ENCODE measurements at places on chromosomes 3 and 15. TPM values are rescaled to one million over a fixed set of nuclear protein-coding genes. Genes with fewer than 3 reads are reported as not detected.

The C3orf22 gene
- total RNA-seq = not detected

- no peak for DNase-seq
Measured at GRCh38 chr3:192090586-192090985, 629.6 kb downstream of the PYDC2 start.

GRCh38 chr3:132624790-132625189, 27.7 kb downstream of the ACKR4 start:
- DNase-seq = no peak

The CCDC80 gene
- total RNA-seq = 2.9 TPM

GRCh38 chr15:41877631-41878354, 16.1 kb downstream of the SPTBN5 start:
- DNase-seq = no peak

GRCh38 chr3:52013802-52014598, 18.3 kb upstream of the RPL29 start:
- DNase-seq = no peak

- peak; percentile 54 for DNase-seq
Measured at GRCh38 chr3:107117922-107118536, 259.2 kb upstream of the CCDC54 start.

GRCh38 chr3:113536627-113537101, 4.3 kb downstream of the SIDT1 start:
- no peak for DNase-seq

DNA sequence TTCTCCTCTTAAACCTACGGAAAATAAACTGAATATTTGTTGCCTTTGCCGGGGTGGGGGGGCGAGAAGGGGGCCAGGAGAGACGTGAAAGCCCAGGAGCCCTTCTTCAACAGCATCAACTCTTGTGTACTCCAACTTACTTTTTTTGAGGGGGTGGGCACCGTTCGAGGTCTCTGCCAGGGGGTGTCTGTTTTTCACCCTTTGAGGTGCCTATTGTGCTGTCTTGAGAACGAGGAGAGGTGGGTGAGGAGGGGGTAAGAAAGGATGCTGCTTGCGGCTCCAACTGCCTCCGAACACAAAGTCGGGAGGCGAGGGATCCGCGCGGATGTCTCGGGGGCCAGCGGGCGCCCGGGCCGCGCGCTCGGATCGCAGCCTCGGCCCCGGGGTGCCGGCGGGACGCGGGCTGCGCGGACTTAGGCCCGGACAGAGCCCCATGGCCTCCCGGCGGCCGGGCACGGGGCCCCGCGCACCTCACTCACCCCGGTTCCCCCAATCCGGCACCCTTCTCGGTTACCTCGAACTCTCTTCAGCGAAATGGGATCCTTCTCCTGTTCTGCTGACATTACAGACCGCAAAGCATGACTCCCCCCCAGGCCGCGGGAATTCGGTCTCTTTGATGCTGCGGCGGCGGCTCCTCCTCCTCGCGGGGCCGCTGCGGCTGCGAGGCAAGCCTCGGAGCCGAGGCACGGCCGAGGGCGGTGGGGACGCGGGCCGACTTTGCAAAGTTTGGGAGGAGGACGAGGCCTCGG, 650 bp downstream of the PYGO1 start:
- DNase-seq = peak; percentile 58

The RFX7 gene
- total RNA-seq = 17.1 TPM

The FBN1 gene
- total RNA-seq = 18.8 TPM

- DNase-seq = no peak
Measured at GRCh38 chr3:108296239-108296638, at the start of gene HHLA2. Gene HHLA2, plus strand, starts transcription at chr3:108296548. Its CDS starts 55,266 bp downstream, at chr3:108351814.

The POLQ gene
- total RNA-seq = 1.2 TPM

GRCh38 chr15:58839485-58839884, 68.4 kb downstream of the MINDY2 start:
- DNase-seq = no peak

The MEGF11 gene
- total RNA-seq = 4.5 TPM

GRCh38 chr3:30612437-30613132, 6.2 kb downstream of the TGFBR2 start:
- DNase-seq = no peak

The ATP10A gene
- 0.82 TPM for total RNA-seq

DNA sequence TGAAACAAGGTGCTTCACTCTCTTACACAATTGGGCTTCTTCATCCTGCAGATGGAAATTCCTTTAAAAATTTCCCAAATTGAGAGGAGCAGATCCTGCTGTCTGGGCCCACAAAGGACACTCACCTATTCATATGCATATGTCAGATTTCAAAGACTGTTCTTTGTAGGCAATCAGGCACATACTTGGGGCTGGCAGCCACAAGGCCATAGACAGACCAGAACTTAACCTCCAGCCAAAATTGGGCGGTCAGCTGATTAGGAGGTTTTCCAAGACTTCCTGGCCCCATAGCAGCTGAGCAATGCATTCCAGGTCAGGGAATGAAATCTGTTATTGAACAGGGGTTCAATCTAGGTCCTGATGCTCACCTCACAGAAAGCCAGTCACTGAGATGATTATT, 15.0 kb upstream of the HPS3 start:
- DNase-seq = no peak

The PTX3 gene
- total RNA-seq = 16.7 TPM

The RASSF1 gene
- total RNA-seq = 12.6 TPM

The ARNT2 gene
- 43.2 TPM for total RNA-seq

The FBLN2 gene
- total RNA-seq = 5.3 TPM

DNA sequence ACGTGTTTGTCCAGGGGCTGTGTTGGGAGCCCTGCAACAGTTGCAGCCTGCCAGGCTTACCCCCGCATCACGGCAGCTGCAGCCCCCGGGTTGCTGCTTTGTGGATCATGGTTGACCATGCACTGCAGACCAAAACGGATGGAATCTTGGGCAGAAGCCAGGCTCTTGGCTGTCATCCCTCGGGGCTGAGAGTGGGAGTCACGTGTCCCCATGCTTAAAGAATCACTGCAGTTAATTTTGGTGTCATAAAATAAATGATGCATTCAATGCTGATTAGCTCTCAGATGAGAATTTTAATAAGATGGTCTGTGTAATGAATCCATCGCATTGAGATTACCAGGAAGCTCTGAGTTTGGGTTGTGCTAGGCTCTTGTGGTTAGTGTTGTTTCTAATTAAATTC, 115.6 kb downstream of the CHDH start:
- DNase-seq = peak; percentile 50

DNA sequence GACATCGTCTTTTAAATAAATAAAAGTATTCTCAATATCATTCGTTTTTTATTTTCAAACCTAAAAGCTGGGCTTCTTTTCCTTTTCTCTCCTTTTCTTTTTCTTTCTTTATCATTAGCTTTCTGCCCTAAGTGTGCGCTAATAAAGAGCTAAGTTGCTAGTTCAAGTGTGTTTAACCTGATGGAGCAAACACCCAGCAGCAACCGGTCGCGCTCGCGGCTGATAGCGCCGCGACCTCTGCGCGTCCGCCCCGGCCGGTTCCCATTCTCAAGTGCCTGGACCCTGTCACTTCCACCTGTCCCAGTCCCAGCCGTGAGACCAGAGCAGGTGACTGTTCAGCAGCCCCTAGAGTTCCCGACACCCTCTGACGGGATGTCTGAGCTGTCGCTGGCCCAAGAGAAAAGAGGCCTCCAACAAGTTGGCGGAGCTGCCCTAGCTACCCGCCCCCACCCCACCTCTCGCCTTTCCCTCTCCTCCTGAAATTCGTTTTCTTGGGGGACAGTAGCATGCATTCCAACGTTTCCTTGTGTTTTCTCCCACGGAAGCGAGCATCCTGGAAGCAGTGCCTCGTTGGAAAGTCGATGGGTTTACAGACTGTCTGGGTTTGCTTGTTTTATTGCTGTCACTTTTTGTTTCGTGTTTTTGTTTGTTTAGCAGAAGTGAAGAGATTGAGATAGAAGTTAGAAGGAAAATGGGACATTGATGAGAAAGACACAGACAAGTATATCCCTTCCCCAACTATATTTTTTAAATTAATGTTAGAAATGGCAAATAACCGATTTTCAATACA, 3.1 kb upstream of the MECOM start:
- DNase-seq = no peak

DNA sequence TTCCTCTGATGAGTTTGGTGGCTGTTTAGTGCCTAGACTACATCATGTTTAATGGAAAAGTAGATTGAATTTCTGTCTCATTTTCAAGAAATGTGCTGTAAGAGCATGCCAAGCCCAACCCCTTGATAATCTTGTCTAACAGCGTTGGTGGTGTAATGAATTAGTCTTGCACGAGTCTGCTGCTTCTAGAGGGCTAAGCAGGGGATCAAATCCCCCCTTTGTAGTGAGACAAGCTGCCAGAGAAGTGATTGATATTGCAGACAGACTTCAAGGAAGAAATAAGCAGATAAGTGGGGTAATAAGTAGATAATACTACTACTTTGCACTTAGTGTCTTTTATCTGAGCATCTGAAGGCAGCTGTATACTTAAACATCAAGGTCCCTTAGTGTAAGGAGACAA, 141.4 kb downstream of the TP63 start:
- no peak for DNase-seq

The DUOX1 gene
- not detected for total RNA-seq

DNA sequence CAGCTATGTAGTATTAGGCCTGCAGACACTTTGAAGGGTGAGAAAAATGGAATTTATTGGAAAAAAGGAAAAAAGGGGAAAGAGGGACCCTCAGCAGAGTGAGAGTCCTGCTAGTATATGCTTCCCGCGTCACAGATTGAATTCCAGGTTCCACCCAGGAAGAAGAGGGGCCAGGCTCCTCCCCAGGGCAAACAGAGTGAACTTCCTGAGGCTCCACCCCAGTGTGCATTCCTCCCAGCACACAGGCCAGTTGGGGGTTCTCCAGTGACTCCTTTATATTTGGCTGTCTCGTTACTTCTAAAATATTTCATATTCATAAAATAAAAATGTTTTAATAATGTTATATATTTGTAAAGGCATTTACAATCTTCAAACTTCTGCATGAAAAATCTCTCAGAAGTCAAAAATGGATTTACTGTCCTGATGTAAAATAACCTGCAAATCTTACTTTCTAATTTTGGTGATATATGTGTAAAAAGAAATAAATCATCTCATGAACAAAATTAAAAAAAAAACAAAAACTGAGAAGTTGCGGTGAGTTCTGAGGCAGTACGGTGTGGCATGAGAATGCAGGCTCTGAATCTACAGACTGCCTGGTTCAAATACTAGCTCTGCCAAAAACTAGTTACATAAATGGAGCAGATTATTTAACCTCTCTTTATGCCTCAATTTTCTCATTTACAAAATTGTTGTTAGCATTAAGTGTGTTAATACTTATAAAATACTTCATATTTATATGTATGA, 175.8 kb upstream of the P2RY1 start:
- no peak for DNase-seq

- no peak for DNase-seq
Measured at GRCh38 chr3:116444819-116445310, 422 bp downstream of the LSAMP start.

DNA sequence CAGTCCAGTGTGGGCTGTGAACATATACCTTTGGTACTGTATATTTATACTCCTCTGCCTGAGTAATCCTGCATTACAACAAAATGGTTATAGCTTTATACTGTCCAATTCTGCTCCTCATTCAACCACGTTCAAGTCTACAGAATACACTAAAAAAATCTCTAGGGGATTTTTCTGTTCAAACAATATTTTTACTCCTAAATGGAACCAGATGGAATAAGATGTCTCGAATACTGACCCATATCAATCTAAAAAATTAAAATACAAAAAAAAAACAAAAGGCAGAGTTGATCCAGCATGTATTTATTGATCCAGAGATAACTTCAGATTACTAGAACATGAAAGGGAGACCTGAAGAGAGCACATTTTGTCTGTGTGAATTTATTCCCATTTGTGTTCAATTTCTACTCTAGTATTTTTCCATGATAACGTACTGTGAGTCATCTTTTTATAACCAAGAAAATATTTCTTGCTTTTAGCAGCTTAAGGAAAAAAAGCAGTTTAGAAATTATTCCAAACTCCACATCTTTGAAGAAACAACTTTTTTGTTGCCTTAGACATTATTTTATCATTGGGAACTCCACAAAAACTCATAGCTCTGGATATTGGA, 910.7 kb downstream of the TBL1XR1 start:
- DNase-seq = no peak

- no peak for DNase-seq
Measured at GRCh38 chr3:22399566-22399965, 648.6 kb upstream of the ZNF385D start.

The EXOSC7 gene
- 27.3 TPM for total RNA-seq

DNA sequence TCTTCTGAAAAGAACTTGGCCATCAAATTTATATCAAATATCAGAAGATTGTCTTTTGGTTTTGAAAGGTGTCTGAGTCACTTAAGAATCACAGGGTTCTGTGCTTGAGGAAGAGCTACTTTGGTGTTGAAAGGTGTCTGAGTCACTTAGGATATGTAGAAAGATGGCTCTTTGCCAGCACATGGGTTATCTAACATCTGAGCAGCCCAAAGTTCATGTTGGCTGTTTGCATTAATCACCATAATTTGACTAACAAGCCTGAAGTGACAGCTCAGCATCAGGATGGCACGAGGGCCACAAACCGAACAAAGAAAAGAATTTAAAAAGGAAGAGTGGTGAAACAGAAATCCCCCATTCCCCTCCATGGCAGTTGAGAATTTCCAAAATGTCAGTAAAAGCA, 190.5 kb upstream of the CMC1 start:
- DNase-seq = no peak

GRCh38 chr3:182906036-182906435, 74.3 kb downstream of the DCUN1D1 start:
- no peak for DNase-seq

- no peak for DNase-seq
Measured at GRCh38 chr3:120926146-120926545, 18.1 kb downstream of the STXBP5L start.

GRCh38 chr15:39454189-39454986, 126.5 kb upstream of the THBS1 start:
- DNase-seq = no peak

GRCh38 chr3:128174675-128175590, 21.7 kb downstream of the EEFSEC start:
- DNase-seq = no peak

The IL20RB gene
- 0.82 TPM for total RNA-seq

The RLBP1 gene
- total RNA-seq = 3.3 TPM

- DNase-seq = no peak
Measured at GRCh38 chr15:80034629-80035028, 24.8 kb upstream of the ZFAND6 start.

The ISG20 gene
- not detected for total RNA-seq

DNA sequence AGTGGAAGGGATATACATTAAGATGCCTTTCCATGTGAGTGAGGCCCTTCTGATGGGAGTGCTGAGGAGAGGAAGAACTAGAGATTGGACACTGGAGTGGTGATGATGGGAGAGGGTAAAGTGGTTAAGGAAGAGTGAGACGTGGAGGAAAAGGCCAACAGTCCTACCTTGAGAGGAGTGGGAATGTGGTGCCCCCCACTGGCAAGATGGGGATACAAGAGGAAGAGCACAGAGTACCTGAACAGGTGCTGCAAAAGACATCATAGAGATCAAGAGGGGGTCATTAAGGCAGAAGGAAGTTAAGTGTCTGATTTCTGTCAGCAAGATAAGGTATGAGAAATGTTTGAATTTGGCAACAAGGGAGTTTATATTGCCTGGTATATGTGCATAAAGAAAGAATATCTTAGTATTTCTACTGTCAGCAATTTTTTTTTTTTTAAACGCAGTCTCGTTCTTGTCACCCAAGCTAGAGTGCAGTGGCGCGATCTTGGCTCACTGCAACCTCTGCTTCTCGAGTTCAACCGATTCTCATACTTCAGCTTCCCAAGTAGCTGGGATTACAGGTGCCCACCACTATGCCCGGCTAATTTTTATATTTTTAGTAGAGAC, 34.0 kb downstream of the ARIH2 start:
- no peak for DNase-seq

The ANKUB1 gene
- total RNA-seq = 0.41 TPM

The DAZL gene
- not detected for total RNA-seq

The GOLGA8A gene
- total RNA-seq = 23.6 TPM

GRCh38 chr15:99485153-99485961, 80.4 kb upstream of the MEF2A start:
- DNase-seq = no peak

The NRROS gene
- 0.82 TPM for total RNA-seq

The CFAP44 gene
- total RNA-seq = 3.3 TPM

All from frontal cortex (tissue), 4 donors.